ENCODE measurements at places on chromosomes 7 and 10.

DNA sequence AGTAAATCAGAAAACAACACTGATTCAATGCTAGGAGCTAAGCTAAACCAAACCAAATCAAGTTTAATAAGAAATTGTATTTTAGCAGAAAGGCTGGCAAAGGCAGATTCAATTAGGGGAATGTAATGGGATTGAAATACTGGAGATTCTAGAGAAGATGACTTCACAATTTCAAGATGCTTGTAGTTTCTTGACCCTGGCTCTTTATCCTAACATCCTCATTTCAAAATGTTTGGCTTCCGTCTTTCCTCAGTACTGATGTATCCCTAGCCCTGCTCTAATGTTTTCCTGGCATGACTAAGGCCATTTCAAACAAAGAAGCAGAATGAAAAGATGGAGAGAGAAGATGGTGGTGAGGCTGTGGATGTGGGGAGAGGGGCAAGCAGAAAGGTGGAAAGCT, 2.7 kb upstream of the JCAD start:
- no peak for DNase-seq

GRCh38 chr7:101169838-101170551, 4.6 kb upstream of the VGF start:
- DNase-seq = peak; percentile 60

DNA sequence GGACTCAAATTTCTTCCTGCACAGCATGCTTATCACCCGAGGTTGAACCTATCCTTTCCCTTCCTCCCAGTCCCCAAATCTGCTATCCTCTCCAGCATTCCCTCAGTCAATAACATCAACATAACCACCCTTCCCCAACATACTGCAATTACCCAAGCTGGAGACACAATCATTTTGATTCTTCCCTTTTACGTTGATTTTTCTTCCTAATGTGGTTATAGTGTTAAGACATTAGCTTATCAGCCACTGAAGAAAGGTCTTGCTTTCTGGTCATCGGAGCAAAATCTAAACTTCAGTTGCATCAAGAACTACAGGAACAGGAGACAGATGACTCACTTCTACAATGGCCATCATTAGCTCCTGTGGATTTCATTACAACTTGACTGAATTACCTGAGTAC, 3.5 kb upstream of the HBP1 start:
- no peak for DNase-seq

DNA sequence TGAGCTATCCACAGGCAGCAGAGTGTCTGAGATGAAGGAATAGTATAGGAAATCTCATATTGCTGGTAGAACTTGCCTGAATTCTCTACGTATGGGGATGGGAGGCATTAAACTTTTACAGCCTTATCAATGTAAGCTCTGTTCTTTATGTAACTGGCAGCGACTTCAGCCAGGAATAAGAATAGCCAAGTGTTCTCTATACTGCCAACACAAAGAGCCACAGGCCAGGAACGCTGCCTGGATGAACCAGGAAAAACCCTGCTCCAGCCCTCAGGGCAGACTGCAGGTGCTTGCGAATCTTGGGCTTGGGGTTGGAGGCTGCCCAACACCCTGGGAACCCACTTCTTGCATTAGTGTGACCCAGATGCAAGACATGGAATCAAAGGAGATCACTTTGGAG, 6.1 kb upstream of the OLAH start:
- DNase-seq = no peak

DNA sequence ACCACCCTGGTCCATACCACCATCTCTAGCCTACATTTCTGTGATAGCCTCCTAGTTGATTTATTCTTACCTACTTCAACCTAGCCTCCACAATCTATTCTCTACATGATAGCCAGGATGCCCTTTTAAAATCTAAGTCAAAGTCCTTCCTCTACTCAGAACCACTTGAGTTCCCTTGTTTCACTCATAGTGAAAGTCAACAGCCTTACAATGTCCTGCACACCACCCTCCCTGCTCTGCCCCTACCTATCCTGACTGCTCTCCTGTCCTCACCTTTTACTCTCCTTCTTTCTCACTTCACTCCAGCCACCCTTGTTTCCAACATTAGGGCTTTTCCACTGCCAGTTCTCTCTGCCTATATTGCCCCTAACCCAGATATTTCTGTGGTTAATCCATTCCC, 146.7 kb downstream of the GRM3 start:
- no peak for DNase-seq

Measured in activated CD4-positive, CD25-positive, alpha-beta regulatory T cell treated with anti-CD3 and anti-CD28 coated beads, Interleukin-2, amount 50 U/mL, for 16 hours (primary cell).